ENCODE measurements at places on chromosomes 12 and 14. TPM values are rescaled to one million over a fixed set of nuclear protein-coding genes. Genes with fewer than 3 reads are reported as not detected.

- no peaks in the 10 kb centered on the region for H3K36me3 ChIP-seq
- DNase-seq, result no peak
Observed at GRCh38 chr14:105203701-105204100, 22.6 kb upstream of the NUDT14 start.

GRCh38 chr14:87944987-87945604 is 47.9 kb downstream of the GALC start:
- H3K27ac ChIP-seq, result no peak overlapping the region
- H3K36me3 ChIP-seq, result no peaks in the 10 kb centered on the region
- DNase-seq, result no peak
- no peak overlapping the region for H3K4me3 ChIP-seq
- H3K27me3 ChIP-seq, result no peaks in the 10 kb centered on the region

GRCh38 chr12:26790645-26790994 is 42.4 kb downstream of the ITPR2 start:
- no peaks in the 10 kb centered on the region for H3K36me3 ChIP-seq
- no peaks in the 10 kb centered on the region for H3K4me1 ChIP-seq
- H3K4me3 ChIP-seq, result no peak overlapping the region

DNA sequence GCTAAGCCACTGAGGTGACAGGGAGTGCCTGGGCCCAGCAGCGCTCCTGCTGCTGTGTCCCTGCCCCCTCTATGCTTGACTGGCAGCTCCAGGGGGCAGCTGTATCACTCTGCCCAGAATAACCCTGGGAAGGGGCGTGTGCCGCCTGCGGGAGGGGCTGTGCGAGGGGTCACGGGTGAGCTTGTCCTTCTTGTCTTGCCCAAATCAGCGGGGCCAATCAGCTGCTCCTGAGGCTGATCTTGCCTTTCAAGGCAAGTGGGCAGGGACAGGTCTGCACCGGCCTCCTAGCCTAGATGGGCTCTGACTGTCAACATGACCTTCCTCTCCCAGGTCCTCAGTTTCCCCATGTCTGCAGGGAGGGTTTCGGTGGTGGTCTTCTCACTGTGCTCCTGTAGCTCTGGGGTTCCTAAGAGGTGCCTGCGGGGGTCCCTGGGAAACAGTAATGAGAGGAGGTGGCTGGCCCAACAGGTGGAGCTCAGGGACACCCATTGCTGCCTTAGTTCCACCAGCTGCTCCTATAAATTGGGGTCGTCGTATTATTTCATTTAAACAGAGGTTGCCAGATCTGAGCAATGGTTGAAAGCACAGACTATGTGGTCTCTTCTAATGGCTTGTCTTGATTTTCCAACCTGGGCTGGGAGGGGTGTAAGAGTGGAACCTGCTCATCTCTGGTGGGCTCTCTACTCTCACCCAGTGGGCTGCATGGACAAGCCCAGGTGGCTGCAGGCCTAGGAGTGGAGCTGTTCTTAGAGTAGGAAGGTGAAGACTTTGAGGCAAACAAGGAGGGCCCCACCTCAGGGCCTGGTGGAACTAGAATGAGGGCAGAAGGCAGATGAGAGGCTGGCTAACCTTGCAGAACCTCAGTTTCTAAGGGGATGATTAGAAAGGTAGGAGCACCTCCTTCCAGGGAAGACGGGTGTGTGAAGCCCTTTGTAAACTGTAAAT is 11.7 kb downstream of the RTL1 start:
- no peaks in the 10 kb centered on the region for H3K4me1 ChIP-seq
- peak; percentile 14 for DNase-seq
- no peaks in the 10 kb centered on the region for H3K27me3 ChIP-seq
- H3K4me3 ChIP-seq, result no peak overlapping the region
- H3K27ac ChIP-seq, result no peak overlapping the region
- no peaks in the 10 kb centered on the region for H3K36me3 ChIP-seq

- no peak overlapping the region for H3K4me3 ChIP-seq
- H3K27ac ChIP-seq, result no peak overlapping the region
- H3K4me1 ChIP-seq, result no peaks in the 10 kb centered on the region
- DNase-seq, result no peak
Observed at GRCh38 chr12:39755478-39755877, 135.9 kb upstream of the ABCD2 start.

- H3K4me3 ChIP-seq, result peak overlapping the region; percentile 7
- no peaks in the 10 kb centered on the region for H3K27me3 ChIP-seq
- H3K4me1 ChIP-seq, result peaks cover 12% of the 10 kb centered on the region
Observed at GRCh38 chr14:32710731-32711680, 227.7 kb upstream of the NPAS3 start.

DNA sequence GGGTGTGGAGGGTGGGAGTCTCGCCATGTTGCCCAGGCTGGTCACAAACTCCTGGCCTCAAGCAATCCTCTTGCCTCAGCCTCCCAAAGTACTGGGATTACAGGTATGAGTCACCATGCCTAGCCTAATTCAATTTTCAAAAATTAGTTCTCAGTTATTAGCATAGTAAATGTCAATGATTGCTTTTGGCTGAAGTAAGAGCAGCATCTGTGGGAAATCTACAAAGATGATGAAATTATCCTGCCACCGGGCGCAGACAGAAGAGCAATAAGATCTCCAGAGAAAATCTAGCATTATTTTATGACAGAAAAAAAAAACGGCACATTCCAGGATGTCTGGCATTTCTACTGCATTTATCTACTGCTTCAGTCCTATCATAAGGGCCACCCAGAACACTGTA is 97.9 kb upstream of the DAAM1 start:
- no peak for DNase-seq
- no peaks in the 10 kb centered on the region for H3K36me3 ChIP-seq
- no peak overlapping the region for H3K4me3 ChIP-seq
- no peaks in the 10 kb centered on the region for H3K4me1 ChIP-seq

- H3K4me3 ChIP-seq, result no peak overlapping the region
- no peaks in the 10 kb centered on the region for H3K36me3 ChIP-seq
- H3K27ac ChIP-seq, result no peak overlapping the region
- H3K4me1 ChIP-seq, result no peaks in the 10 kb centered on the region
- H3K27me3 ChIP-seq, result no peaks in the 10 kb centered on the region
Observed at GRCh38 chr14:58697266-58697929, 59.6 kb downstream of the DACT1 start.

DNA sequence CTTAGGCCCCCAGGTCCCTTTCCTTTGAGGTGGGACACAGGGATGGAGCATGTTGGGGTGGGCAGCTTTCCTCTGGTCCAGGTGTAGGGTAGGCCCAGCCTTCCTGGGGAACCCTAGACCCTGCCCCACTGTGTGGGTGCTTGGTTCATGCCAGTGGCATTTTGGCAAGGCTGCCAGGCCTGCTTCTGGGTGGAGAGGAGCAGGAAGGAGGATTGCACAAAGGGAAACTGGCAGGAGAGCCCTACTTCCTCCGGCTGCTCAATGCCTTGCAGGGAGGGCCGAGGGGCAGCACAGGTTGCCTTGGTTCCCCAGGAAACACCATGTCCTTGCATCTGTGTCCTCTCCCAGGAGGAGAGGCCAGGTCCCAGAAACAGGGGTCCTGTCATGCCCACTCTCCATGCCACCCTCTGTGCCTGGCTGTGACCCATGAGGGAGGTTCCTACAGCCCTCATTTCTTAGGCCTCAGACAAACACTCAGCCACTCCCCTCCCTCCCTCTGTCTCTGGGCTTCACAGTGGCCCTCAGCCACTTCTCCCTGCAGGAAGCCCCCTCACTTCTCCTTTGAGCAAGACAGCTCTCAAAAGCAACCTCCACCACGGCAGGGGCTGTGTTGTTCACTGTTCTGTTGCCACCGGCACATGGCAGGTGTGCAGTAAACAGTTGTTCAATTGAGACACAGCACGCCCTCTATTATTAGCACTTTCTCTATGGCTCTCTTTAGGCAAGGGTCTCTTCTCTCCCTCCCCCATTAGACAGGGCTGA is 6.8 kb upstream of the KRT80 start:
- H3K4me1 ChIP-seq, result peaks cover 5% of the 10 kb centered on the region
- DNase-seq, result no peak
- H3K4me3 ChIP-seq, result no peak overlapping the region
- H3K27ac ChIP-seq, result no peak overlapping the region
- no peaks in the 10 kb centered on the region for H3K36me3 ChIP-seq
- H3K27me3 ChIP-seq, result no peaks in the 10 kb centered on the region

DNA sequence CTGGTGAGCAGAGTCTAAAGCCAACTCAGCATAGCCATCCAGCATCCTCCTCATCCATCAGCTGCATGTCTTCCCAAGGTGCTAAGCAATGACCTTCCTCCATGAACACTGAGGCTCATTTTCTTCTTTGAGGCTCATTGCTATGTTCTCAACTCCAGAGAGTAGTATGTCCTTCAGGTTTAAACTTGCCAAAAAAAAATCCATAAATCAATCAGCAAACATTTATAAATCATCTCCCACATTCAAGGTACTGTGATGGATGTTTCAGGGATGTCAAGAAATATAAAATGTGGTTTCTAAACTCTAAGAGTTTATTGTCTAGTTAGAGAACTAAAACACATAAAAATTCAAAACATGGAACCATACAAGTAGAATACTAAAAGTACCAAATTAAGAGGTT is 29.8 kb upstream of the MDM1 start:
- H3K27me3 ChIP-seq, result no peaks in the 10 kb centered on the region
- H3K27ac ChIP-seq, result no peak overlapping the region
- no peak overlapping the region for H3K4me3 ChIP-seq
- no peaks in the 10 kb centered on the region for H3K4me1 ChIP-seq

GRCh38 chr14:21096978-21097635 is 1.3 kb downstream of the ZNF219 start:
- no peaks in the 10 kb centered on the region for H3K27me3 ChIP-seq
- H3K4me3 ChIP-seq, result peak overlapping the region; percentile 39
- no peak for DNase-seq

DNA sequence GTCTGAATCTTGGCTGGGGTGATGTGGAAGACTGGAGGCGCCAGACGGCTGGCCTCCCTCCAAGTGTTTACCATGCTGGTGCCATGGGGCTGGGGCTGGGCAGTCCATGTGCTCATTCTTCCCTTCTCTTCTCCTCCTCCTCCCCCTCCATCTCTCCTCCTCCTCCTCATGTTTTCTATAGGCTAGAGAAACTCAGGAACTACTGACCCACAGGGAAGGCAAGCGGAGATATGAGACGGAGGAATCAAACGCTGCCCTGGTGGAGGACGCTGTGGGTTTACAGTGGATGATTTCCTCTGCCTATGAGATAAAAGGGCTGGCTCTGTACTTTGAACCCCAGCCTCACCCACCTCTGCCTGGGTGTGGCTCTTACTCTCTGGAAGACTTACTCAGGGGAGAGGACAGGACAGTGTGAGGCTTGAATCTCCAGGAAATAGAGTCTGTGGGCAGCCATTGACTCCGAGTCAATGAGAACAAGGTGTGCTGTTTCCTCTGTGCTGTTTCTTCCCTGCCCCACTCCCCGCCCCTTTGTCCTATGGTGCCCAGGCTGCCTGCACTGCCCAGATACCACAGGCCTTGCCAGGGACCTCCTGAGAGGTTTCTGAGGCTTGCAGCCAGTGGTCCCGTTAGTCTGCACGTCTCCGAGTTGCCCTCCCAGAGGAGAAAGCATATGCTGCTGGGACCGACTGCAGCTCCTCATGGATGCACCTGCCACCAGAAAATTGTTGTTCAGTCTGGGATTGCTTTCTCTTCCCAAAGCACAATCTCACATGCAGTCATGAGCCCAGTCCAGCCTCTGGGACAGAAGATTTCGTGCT is 132.6 kb upstream of the ARHGAP5 start:
- no peaks in the 10 kb centered on the region for H3K4me1 ChIP-seq
- H3K27me3 ChIP-seq, result no peaks in the 10 kb centered on the region
- DNase-seq, result no peak
- H3K4me3 ChIP-seq, result no peak overlapping the region
- H3K27ac ChIP-seq, result no peak overlapping the region
- no peaks in the 10 kb centered on the region for H3K36me3 ChIP-seq

DNA sequence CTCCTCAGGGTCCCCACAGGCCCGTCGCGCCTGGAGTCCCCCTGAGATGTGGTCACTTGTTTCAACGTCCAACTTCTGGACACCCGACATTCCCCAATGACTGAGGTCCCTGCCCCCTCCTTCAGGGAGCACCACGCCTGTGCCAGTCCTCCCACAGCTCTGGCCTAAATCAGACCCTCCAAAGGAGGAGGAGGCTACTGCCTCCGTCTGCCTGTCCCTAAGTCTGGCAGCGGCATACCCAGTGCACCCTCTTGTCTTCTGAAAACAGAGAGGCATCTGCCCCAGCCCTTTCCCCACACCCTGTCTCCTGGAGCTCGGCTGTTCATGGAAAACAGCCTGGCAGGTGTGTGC is 46.2 kb downstream of the TESC start:
- H3K4me3 ChIP-seq, result no peak overlapping the region
- no peaks in the 10 kb centered on the region for H3K36me3 ChIP-seq
- H3K27me3 ChIP-seq, result no peaks in the 10 kb centered on the region

DNA sequence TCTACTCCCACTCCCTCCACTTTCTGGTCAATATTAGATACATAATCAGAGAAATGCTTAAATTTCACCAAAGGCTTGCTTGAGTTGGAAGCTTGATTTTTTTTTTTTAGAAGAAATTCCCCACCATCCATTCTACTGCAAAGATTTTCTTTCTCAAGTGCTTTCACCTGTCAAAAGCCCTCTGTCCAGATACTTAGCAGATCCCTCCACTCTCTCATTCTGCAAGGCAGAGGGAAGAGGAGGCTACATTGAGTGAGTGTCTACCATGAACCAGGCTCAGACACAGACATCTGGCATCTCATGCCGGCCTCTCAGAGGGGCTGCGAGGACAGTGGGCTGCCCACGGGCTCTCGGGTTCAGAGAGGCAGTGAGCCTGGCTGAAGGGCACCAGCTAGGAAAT is 127.6 kb upstream of the GSC start:
- H3K4me3 ChIP-seq, result no peak overlapping the region
- H3K27ac ChIP-seq, result no peak overlapping the region
- H3K27me3 ChIP-seq, result no peaks in the 10 kb centered on the region
- no peaks in the 10 kb centered on the region for H3K36me3 ChIP-seq
- no peaks in the 10 kb centered on the region for H3K4me1 ChIP-seq

GRCh38 chr14:95299271-95299670 is 20.4 kb downstream of the CLMN start:
- DNase-seq, result no peak
- no peak overlapping the region for H3K27ac ChIP-seq
- H3K4me3 ChIP-seq, result no peak overlapping the region
- H3K36me3 ChIP-seq, result no peaks in the 10 kb centered on the region
- H3K4me1 ChIP-seq, result no peaks in the 10 kb centered on the region
- H3K27me3 ChIP-seq, result no peaks in the 10 kb centered on the region

DNA sequence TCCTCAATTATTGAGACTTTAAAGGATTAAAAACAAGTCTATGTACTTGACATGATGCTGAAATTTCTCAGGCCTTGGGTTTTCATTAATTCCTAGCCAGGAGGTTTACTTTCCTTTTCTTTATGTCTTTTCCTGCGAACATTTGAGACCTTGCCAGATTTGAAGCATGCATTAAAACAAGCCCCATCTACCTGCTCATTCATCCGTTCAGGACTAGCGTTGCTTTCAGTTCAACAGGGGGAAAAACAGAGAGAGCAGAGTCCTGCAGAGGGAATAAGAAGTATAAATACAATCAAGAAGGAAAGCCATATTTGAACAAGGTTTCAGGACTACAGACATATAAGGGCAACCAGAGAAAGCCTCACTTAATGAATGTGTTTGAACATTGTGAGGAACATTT is 542.4 kb downstream of the DIO2 start:
- no peak for DNase-seq
- no peaks in the 10 kb centered on the region for H3K27me3 ChIP-seq
- no peaks in the 10 kb centered on the region for H3K4me1 ChIP-seq
- H3K4me3 ChIP-seq, result no peak overlapping the region
- H3K36me3 ChIP-seq, result no peaks in the 10 kb centered on the region
- no peak overlapping the region for H3K27ac ChIP-seq

The HELB gene
- total RNA-seq, result 8.2 TPM

The ARHGEF40 gene
- total RNA-seq, result 102 TPM

The NKX2-8 gene
- 0.46 TPM for total RNA-seq

The TMBIM6 gene
- 298 TPM for total RNA-seq

The CDCA3 gene
- total RNA-seq, result not detected

The GARIN6 gene
- not detected for total RNA-seq

The JPH4 gene
- total RNA-seq, result 7.4 TPM

The RERG gene
- 61.6 TPM for total RNA-seq

The TNS2 gene
- 394 TPM for total RNA-seq
